ENCODE measurements at places on chromosomes 1 and 21.

GRCh38 chr21:35721701-35722100 lies 338.6 kb downstream of the SETD4 start:
- no peak for DNase-seq

DNA sequence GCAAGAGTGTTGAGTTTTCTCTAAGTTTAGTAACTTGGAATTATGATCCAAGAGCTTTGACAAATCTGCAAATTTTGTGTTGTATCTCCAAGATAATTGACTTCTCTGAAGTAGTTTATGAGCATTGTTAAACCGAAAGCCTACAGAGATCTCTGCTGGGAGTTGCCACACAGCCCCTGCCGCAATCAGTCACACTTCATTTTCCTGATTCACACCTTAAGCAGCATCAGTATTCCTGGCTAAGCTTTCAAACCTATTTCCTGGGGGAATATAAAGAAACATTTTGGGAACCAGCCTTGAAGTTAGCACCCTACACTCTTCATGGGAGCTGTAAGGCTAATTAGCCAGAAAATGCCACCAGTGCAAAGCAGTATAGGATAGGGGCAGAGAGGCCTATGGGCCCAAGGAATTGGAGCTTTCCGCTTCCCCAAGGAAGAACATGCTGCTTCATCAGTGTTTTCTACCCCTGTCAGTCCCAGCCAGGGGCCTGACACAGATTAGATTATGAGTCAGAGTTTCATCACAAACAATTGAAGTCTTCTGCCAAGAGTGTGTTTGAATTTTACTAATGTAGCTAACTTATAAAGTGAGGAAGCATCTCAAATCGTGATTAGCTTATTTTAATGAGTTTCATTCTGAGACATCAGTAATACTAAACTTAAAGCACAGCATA lies 23.2 kb upstream of the CACYBP start:
- no peak for DNase-seq

GRCh38 chr1:210332719-210333398 lies 4.2 kb downstream of the HHAT start:
- DNase-seq = no peak

DNA sequence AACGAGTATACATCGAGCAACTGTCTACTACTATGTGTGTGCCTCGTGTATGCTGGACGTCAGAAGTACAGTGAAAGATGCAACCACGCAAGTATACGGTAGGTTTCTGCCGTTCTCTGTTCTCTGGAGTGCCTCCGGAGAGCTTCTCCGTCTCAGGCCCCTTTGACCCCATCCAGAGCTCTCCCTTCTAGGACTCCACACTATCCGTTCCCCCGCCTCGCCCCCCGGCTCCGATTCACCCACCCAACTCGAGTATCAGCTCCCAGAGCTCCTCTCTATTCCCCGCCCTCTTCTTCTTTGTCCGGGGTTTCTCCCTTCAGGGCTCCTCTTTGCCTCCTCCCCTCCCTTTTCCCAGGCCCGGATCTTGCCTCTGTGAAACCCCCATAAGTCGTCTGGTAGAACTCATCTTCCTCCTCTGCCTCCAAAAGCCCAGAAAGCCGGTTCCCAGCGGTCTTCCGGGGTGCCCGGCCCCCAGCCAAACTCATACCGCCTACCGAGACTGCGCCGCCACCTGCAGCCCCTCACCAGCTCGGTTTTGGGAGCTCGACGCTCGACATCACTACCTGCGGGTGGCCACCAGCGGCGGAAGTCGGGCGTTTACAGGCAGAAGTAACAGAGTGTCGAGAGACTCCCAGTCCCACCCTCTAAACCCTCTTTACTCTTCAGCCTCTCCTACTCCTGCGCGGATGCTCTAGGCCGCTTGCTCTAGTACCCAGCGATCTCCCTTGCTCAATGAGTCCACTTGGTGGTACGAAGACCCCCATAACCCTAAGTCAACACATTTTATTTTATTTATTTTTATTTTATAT lies at the start of gene VPS72:
VPS72 (minus strand) TSS at position 561 of the 809 bp plus-strand sequence; CDS start at position 485, 76 bp downstream.
- DNase-seq = peak; percentile 98

DNA sequence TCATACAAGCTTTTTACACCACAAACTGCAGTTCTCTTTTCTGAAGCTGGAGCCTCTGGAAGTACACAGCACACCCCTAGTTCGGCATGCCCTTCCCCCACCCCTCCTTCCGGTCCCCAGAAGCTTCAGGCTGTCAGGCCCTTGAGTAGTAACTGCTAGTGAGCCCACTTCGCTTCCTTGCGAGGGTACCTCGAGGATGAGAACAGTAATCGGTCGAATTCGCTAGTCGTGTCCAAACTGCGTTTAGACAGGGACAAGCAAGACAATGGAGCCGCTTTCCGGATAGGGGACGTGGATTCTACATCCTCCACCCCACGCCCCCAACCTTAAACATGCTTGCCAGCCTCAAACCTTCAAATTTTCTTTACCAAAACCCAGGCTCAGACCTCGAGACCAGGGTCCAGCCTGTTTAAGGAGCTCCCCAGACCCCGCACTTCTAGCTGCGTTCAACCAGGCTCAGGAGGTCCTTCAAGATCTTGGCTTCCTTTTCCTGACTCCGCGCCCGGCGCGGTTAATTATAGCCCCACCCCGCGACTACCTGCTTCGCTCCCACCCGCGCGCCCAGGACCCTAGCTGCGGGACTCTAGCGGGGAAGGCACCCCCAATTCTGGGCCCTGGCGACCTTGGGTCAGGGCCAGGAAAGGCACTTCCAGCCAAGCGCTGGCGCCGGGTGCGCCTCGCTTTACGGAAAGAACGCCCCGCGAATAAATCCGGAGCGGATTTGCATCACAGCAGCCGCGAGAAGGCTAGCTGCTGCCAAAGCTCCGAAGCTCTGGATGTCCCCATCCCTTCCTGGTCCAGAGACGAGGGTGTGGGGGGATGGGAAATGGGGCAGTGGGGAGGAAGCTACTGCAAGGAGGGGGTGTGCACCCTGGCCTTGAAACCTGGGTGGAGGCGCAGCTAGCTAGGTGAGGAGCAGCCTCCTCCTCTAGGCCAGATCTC lies 8.1 kb upstream of the TSPAN1 start:
- no peak for DNase-seq

- DNase-seq = peak; percentile 54
These were observed 41.5 kb downstream of the SLC66A1 start for GRCh38 chr1:19353596-19353995.

GRCh38 chr21:33825915-33826314 lies 89.7 kb downstream of the ATP5PO start:
- no peak for DNase-seq

DNA sequence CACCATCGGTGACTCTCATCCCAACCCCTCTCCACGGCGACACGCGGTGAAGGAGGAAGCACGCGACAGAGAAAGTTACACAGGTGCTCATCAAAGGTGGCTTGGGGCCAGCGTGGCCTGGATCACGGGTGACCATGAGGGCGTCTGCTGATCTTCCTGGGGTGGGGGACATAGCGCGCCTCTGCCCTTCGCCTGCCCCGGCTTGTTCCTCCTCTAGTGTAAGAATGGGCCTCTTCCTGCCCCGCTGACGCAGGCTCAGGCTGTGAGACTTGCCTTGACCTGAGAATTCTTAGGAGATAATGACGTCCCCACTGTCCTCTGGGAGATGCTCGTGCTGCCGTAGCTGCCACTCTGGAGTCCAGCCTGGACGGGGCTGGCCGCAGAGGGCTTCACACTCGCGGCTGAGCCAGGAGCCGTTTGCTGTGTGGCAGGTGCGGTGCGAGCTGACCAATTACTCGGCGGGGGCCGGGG lies 39.0 kb upstream of the TMEM52 start:
- DNase-seq = no peak

DNA sequence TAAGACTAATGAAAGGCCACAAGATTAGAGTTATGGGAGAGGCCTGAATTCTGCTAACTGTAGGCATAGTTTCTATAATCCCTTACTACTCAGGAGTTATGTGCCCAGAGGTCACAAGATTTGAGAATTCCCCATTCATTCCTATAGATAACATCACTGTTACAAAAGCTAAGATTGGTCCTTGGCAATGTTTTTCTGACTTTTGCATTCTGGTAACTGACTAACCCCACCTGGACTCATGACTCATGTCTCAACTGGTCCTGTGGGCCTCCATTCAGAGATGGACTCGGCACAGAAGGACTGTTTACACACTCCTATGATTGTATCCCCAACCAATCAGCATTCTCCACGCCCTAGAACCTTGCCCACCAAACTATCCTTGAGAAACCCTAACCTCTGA lies 249.0 kb upstream of the ZP4 start:
- no peak for DNase-seq

- DNase-seq = peak; percentile 8
These were observed 569 bp upstream of the WARS2 start for GRCh38 chr1:119141020-119141424.

GRCh38 chr21:42524341-42525028 lies 10.8 kb downstream of the SLC37A1 start:
- DNase-seq = peak; percentile 92

- no peak for DNase-seq
These were observed 19.7 kb downstream of the GPSM2 start for GRCh38 chr1:108896146-108897145.

- no peak for DNase-seq
These were observed 14.9 kb downstream of the TMEM35B start for GRCh38 chr1:34970220-34970735.

DNA sequence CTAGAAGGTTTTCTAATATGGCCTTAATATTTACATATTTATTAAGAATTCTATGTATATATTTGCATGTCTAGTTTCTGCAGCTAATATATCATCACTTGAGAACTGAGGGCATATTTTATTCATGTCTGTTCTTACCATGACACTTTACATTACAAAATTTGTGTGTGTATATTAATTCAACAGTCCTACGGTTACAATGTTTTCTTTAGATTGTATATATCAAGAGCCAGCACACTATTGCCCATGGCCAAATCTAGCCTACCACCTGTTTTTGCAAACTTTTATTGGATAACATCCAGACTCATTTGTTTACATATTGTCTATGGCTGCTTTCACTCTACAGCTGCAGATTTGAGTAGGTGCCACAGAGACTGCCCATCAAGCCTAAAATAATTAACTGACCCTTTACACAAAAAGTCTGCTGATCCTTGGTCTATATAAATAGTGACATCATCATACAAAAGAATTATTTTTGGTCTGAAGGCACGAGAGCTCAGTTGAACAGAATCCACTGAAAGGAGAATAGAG lies 577.4 kb upstream of the PBX1 start:
- DNase-seq = peak; percentile 25

DNA sequence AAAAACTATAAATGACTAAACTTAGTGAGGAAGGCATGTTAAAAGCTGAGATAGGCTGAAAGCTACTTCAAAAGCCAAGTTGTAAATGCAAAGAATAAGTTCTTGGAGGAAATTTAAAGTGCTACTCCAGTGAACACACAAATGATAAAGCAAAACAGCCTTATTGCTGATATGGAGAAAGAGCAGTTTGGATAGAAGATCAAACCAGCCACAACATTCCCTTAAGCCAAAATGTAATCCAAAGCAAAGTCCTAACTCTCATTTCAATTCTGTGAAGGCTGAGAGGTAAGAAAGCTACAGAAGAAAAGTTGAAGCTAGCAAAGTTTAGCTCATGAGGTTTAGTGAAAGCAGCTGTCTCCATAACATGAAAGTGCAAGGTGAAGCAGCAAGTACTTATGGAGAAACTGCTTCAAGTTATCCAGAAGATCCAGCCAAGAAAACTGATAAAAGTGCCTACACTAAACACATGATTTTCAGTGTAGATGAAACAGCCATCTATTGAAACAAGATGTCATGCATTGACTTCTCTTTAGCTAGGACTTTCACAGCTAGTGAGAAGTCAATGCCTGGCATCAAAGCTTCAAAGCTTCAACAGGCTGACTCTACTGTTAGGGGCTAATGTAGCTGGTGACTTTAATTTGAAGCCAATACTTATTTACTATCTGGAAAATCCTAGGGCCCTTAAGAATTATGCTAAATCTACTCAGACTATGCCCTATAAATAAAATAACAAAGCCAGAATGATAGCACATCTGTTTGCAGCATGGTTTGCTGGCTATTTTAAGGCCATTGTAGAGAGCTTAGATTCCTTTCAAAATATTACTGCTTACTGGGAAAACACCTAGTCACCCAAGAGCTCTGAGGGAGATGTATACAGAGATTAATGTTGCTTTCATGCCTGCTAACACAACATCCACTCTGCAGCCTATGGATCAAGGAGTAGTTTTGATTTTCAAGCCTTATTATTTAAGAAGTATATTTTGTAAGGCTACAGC lies 188.6 kb downstream of the EIF4G3 start:
- DNase-seq = no peak

GRCh38 chr21:28550057-28550825 lies 442.4 kb downstream of the LTN1 start:
- peak; percentile 48 for DNase-seq

GRCh38 chr1:233523047-233523446 lies 90.9 kb upstream of the KCNK1 start:
- no peak for DNase-seq

DNA sequence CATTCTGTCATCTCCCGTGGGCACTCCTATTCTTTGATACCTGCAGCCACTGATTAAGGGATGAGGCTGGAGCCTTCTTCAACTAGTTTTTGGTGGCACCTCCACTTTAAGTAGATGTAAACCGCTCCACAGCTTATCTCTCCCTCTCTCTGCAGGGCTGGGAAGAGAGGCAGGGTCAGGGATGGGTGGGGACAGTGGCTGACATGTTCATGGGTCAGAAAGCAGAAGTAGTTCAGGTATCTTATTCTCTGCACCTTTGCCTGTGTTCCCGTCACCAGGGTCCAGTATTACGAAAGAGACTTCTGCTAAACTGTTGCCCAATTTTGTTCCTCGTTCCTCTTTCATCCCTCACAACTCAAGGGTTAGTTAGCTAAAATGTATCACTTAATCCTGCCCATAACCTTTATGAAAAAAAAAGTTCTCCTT lies 51.7 kb upstream of the EDEM3 start:
- DNase-seq = no peak

DNA sequence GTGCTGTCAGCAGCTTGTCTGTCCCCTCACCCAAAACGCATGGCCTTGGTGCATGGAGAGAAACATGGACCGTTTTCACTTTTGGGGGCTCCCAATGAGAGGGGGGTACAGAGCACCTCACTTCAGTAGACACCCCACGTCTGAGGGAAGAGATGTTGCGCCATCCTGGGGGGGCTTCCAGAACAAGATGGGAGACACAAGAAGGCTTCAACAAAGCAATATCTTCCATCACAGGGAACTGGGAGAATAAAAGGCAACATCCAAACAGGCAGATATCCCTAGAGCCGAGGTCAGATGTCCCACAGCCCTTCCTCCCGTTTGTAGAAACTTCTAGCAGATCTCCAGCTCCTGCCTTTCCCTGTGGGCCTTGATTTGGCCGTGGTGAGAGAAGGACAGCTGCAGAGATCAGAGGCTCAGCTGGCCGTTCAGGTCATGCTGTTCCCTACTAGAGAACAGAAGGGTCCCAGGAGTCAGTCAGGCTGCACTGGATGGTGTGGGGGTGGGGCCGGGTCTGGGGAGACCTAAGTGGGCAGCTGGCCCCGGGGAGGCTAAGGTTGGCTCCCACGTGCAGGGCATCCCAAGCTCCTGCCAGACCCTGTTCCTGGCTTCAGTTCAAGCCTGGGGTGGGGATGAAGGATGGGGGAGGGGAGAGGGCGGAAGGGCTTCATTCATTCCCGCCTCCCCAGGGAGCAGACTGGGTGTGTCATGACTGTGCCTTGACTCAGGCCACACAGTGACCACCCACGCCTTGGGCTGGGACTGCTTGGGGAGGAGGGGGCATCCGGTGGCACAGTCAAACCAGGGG lies 4.4 kb downstream of the PLOD1 start:
- DNase-seq = no peak

GRCh38 chr1:54603241-54603640 lies 20.1 kb downstream of the FAM151A start:
- no peak for DNase-seq

Measured in NCI-H2081 (cell line).